ENCODE measurements at places on chromosomes 13 and 19. TPM values are rescaled to one million over a fixed set of nuclear protein-coding genes. Genes with fewer than 3 reads are reported as not detected.

Gene ZNF850
- total RNA-seq = 1.2 TPM

Gene RASL11A
- 59.7 TPM for total RNA-seq

Gene FFAR2
- not detected for total RNA-seq

Gene MYPOP
- 5.4 TPM for total RNA-seq

Gene C1QTNF9B
- 0.23 TPM for total RNA-seq

Gene ZNF71
- 8.8 TPM for total RNA-seq

GRCh38 chr13:51349016-51349415 lies 9.5 kb downstream of the SERPINE3 start:
- DNase-seq = no peak

DNA sequence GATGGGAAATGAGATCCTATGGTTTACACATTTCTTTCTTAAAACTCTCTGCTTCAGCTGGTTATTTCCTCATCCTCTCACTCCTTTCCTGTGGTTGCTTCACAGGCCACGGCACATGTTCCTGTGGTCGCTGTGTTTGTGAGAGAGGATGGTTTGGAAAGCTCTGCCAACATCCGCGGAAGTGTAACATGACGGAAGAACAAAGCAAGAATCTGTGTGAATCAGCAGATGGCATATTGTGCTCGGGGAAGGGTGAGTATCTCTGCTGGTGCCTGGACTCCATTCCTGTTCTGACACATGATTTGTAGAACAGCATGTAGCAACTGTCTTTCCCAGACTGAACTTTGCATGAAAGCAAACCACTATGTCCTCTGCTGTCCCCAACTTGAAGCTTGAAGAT lies 254.2 kb downstream of the ITGBL1 start:
- DNase-seq = peak; percentile 71

DNA sequence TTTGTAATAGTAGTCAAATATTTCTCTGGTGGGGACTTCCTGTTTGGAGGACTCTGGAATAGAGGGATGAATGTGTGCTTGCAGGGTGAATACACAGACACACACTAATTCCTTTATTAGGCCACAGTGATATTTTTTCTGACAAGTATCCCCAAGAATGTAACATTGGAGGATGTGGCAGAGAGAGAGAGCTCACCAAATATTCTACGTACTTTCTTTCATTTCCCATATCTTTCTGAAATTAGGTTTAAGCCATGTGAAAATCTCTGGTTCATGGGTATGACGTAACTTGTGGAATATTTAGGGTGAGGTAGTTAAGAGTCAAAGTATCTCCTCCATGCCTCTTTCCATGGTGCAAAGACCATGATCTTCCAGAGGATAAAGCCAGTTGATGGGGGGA lies 463.4 kb downstream of the DIAPH3 start:
- DNase-seq = no peak

- DNase-seq = no peak
Observed at GRCh38 chr13:102721800-102722231, 27.0 kb upstream of the METTL21C start.

GRCh38 chr13:94286581-94286980 lies 192.9 kb downstream of the DCT start:
- no peak for DNase-seq

DNA sequence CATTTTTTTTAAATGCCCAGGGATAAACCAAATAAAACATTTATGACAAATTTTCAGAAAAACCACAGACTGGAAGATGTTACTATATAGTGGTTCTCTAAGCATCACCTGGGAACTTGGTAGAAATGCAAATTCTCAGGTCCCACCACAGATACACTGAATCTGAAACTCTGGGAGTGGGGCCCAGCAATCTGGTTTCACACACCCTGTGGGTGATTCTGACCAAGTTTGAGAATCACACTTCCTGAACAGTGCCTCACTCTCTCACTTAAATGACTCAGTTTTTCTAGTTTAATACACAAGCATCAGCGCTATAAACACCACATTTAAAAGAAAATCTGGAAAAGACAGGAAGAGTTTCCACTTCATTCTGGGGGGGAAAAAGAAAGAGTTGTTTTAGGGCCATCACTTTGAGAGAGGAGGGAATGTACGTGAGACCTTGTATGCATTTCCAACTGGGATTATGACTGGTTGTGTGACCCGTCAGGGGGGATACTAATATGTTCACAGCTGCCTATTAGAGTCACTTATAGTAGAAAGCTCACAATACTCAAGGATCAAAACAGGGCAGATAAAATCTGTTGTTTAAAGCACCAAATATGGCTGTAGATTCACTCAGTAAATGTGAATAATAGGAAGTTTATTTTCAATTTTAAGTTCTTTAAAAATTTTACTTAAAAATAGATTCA lies 567.7 kb downstream of the GPC6 start:
- DNase-seq = no peak

GRCh38 chr13:31756346-31756745 lies 17.0 kb downstream of the RXFP2 start:
- peak; percentile 40 for DNase-seq

GRCh38 chr19:43354305-43354627 lies 780 bp downstream of the CD177 start:
- DNase-seq = no peak

DNA sequence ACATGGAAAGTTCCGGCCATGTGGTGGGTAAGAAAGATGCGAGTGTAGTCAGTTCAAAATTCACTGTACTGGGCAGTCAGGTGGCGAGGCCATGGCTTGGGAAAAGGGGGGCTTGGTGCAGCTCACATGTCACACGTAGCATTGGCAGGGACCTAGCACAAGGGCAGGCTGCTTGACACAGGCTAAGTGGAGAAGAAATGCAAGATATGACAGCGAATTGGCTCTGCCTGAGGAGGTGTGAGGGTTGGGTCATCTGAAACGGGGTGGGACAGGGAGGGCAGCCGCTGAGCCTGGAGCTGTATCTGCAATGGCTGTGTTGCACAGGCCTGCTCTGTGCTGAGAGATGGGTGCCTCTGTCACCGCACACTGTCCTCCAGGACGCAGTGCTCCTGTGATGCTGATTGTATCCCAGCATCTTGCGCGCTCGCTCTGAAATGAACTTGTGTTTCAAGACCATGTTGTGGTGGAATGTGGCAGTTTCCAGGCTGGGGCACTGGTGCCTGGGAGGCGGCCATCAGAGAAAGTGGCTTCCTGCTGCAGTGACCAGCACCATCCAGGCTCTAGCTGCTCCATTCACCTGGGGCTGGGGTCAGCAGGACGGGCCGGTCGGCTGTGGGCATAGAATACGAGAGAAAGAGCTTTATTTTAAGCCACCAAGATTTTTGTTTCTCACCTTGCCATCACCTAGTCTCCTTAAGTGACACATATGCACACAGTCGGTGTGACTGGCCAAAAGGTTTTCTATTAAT lies 70.3 kb downstream of the TEX29 start:
- DNase-seq = no peak

- no peak for DNase-seq
Observed at GRCh38 chr13:39557285-39557955, 45.6 kb downstream of the LHFPL6 start.

DNA sequence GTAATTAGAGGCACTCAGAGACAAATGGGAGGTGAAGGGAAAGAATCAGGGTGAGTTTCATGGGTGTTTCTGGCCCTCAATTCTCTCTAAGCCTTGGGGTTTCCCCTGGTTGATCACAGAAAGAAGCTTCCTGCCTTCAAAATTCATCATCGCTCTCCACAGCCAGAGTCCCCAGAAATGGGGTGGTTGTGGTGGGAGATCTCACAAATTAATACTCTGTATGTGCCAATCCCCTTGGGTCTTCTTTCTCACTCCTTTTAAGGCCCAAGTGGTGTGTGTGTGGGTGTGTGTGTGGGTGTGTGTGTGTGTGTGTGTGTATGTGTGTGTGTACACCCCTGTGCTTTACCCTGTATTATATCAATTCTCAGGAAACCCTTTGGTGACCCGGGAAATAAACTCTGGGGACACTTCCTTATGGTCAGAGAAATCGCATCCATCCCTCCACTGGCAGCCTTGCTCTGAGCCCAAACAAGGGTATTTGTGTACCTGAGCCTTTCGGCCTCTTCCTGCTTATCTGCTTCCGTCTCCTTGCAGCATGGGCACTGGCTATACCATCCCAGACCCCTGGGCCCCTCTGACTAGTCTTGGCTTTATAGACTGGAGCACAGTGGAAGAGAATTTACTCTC lies 2.8 kb upstream of the FCGBP start:
- no peak for DNase-seq

DNA sequence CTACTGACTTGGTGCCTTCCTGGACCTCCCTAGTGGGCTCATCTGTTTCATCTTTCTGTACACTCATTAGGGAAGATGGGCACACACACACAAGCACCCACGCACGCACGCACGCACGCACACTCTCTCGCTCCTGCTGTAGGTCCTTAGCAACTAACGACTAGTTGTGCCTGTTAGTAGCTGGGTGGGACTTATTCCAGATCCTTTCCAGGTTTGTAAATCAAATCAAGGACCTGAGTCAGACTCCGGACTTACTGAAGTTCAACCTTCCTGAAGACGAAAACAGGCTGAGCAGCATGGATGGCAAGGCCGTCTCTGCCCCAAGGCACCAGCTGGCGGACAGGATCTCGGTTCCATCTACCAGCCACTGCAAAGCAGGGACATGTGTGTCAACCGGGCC lies 76.2 kb downstream of the SLC15A1 start:
- no peak for DNase-seq

DNA sequence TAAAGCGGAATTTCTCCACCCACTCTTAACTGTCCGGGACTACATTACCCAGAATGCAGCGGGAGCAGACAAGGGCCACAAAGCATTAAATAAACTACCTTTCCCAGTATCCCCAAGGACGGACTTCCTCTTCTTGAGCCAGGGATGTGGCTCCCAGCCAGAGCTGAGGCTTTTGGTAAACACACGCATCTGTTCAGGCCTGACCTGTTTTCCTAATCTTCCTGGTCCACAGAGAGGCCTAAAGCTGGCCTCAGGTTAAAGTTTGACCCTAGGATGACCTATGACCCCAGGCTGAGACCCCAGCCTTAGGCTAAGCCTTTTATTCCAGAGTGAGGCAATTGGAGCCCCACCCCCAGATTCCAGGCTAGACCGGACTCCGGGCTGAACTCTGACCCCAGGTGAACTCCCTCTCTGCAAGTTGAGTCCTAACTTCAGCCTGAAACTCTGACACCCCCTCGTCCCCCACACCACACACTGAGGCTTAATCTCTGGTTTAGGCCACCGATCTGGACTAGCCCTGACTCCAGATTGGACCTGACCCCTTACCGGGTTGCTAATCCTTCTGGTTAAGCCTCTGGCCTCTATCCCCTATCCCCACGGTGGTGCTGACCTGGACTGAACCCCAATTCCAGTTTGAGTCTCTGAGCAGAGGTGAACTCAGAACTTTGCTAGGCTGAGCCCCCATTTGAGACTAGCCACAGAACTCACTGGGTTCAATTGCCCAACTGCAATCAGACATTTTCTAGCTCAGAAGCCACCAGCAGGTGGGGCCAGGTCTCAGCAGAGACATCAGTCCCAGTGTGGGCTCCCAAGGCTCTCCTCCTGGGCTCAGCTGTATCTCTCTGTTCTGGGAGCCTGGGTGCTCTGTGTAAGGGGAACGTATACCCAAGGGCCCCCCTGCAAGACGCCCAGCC lies 750 bp upstream of the GPR108 start:
- DNase-seq = peak; percentile 100

DNA sequence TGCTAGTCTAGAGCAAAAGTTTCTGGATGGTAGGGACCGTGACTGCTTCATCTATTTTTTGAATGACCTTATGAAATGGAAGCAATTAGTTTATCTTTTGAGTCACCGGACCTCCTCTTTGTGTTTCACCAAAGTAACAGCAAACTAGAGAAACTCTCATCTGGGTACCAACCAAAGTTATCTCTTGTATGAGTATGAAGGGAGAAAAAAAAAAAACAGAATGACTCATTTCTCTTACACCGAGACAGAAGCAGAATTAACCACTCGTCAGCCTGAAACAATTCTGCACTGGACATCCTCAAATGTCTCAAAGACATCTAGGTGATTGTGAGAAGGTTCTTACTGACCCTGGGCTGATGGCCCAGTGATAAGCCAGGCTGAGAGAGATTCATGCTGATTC lies 18.3 kb downstream of the ZNF100 start:
- DNase-seq = no peak

DNA sequence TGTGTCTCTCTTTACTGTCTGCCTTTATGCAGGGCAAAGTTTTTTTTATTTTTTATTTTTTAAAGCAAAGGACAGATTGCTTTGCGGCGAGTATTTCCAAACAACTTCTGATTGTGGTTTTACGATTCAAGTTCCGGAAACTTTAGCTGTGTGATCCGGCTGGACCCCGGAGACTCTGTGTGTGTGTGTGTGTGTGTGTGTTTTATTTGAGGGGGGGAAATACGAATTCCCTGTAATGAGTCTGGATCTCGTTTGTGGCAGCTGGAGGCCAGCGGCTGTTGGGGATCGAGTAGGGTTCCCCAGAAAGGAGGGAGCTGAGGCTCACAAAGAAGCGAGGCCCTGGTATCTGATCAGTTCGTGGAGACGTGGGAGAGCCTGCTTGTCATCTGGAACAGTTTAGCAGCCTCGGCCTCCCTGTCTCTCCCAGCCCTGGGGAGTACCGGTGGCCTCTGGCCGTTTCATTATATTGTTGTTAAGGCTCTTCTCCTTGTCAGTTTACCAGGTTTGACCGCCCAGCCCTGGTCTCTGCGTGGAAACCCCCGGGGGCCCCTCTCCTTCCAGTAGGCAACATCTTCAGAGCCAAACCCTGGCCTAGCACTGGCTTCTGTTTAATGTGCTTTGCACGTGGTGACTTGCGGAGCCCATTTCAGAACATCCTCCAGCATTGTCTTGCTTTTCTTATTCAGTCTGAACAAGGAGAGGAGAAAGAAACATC lies 1.3 kb downstream of the FARP1 start:
- peak; percentile 10 for DNase-seq

DNA sequence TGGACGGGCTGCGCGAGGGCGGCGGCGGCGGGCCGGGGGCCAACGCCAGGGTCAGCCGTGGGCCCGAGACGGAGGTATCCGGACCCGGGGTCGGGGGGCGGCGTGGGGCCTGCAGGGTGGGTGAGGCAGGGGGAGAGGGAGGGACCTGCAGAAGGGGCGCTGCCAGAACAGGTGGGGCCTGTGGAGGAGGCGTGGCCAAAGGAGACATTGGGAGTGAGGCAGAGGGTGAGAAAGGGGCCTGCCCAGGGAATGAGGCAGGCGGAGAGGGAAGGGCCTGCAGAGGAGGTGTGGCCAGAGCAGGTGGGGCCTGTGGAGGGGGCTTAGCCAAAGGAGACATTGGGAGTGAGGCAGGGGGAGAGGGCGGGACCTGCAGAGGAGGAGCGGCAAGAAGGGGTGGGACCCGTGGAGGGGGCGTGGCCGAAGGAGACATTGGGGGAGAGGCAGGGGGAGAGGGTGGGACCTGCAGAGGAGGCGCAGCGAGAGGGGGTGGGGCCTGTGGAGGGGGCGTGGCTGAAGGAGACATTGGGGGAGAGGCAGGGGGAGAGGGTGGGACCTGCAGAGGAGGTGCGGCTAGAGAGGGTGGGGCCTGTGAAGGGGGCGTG lies 4.2 kb downstream of the PRR36 start:
- DNase-seq = peak; percentile 87

- peak; percentile 76 for DNase-seq
Observed at GRCh38 chr19:5914946-5915781, 1.1 kb downstream of the CAPS start.

DNA sequence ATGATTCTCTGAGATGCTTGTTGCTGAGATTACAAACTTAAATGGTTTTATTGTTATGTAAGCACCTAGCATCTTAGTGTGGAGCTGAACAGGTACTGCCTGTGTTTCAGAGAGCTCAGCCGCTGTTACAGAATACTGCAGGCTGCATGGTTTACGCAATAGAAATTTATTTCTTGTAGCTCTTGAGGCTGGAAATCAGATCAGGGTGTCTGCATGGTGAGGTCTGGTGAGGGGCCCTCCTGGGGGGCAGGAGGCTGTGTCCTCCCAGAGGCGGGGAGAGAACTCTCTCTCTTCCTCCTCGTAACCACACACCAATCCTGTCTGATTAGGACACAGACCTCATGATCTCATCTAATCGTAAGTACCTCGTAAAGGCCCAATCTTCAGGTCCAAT lies 13.1 kb downstream of the ATP11A start:
- DNase-seq = no peak

Measured in PC-3 (cell line).